ENCODE measurements at places on chromosomes 16 and 17.

DNA sequence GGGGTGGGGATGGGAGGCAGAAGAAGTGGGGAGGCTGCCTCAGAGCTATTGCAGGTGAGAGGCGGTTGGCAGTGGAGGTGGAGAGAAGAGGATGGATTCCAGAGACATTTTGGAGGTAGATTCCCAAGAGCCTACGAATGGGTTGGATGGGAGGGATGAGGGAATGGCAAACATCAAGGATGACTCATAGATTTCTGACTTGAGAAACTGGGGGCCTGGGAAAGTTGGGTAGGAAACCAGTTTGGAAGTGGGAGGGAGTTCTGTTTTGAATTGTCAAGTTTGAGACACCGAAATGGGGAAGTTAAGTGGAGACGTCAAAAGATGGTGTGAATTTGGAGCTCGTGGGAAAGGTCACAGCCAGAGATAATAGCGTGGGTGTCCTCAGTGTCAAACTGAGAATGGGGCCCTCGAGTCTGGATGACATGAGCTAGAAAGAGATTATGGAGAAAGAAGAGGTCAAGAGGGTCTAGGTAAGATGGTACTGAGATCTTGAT is 6.2 kb upstream of the CYLD start:
- DNase-seq, result no peak

GRCh38 chr16:66599726-66600125 is 4.8 kb upstream of the CMTM3 start:
- DNase-seq, result no peak

DNA sequence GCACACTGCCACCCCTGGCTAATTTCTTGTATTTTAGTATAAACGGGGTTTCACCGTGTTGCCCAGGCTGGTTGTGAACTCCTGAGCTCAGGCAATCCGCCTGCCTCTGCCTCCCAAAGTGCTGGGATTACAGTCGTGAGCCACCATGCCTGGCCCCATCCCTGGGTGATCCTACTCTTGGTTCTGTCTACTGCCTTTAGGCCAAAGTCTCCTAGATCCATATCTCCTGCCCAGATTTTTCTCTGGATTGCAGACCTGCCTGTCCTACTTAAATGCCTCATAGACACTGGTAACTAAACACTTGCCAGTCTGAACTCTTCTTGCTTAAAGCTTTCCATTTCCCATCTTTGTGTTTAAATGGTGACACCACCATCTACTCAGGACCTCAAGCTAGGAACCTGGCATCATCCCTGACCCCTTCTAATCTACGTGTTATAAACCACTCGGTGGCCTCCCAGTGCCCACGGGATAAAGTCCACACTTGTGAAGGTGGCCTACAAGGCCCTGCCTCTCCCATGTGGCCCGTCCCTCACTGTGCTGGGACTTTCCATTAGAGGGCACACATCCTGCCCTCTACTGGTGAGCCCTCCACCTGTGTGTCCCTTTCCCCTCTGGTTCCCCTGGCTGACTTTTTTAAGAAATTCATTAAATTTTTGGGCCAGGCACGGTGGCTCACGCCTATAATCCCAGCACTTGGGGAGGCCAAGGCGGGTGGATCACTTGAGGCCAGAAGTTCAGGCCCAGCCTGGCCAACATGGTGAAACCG is 51.1 kb downstream of the USP43 start:
- no peak for DNase-seq

GRCh38 chr16:28837672-28838557 is 8.2 kb downstream of the TUFM start:
- no peak for DNase-seq

DNA sequence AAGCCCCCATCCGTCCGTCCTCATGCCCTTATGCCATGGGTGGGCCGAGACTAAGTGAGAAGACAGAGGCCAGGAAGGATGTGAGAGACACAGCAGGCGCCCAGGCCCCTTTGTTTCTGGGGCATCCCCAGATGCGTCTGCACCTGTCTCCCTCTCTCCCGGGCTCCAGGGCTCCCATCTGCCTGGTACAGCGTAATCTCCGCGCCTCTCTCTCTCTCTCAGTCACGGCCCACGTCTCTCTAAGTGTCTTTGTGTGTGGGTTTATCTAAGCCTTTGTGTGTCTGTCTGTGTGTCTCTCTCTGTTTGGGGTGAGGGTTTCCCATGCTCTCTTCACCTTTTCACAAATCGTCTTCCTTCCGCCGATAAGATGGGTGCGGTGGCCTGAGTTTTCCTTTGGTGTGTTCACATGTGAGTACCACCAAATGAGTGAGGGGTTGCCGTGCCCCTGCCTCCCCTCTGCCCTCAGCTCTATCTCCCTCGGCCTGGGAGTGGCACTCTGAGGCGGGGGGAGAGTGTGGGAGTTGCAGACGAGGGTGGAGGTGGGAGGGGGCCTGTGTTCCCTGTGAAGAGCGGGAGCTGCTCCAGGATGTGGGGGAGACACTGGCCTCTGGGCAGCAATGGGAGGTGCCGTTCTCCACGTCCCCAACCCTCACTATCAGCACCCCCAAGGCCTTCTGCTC is 25.8 kb upstream of the ABCC3 start:
- DNase-seq, result no peak

- no peak for DNase-seq
Observed at GRCh38 chr16:84600343-84601229, 17.3 kb downstream of the COTL1 start.

DNA sequence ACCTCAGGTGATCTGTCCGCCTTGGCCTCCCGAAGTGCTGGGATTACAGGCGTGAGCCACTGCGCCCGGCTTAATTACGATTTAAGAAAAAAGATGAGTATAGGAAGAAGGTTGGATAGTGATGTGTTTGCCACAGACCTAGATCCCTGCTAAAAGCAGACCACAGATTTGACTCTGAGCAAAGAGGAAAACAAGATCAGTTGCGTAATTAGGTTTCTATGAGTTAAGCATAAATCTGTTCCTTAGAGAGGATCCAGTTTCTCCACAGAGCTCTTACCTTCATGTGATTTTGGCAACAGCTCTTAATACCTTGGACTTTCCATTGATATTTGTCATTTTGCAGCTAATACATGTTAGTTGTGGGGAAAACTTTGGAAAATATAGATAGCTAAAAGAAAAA is 31.1 kb downstream of the CDH1 start:
- no peak for DNase-seq

DNA sequence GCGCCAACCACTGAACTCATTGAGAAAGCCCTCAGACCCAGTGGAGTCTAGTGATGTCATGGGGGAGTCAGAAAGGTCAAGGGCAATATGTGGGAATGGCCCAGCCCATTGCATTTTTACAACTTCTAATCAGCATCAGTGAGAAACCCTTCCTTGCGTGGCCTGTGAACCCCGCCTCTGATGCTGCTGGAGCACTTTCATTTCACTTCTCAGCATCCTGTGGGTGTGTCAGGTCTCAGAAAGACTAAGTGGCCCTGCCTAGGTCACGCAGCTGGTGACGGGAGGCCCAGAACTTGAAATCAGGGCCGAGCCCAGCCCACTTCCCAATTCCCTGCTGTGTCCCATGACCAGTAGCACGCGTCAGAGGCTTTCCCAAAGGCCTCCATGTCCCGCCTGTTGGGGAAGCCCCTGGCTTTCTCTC is 6.1 kb downstream of the DNAI2 start:
- peak; percentile 34 for DNase-seq

GRCh38 chr16:11640987-11641817 is 27.1 kb upstream of the SNN start:
- no peak for DNase-seq

- no peak for DNase-seq
Observed at GRCh38 chr17:15955793-15956541, 11.0 kb downstream of the ADORA2B start.

GRCh38 chr16:78507576-78507975 is 408.1 kb downstream of the WWOX start:
- DNase-seq, result no peak

- peak; percentile 87 for DNase-seq
Observed at GRCh38 chr17:63774141-63774968, at the start of gene DDX42. TSS of gene DDX42 (plus strand) at chr17:63774170. CDS start at chr17:63787050, 12,880 bp downstream.

- no peak for DNase-seq
Observed at GRCh38 chr17:10894220-10894619, 56.3 kb upstream of the PIRT start.

DNA sequence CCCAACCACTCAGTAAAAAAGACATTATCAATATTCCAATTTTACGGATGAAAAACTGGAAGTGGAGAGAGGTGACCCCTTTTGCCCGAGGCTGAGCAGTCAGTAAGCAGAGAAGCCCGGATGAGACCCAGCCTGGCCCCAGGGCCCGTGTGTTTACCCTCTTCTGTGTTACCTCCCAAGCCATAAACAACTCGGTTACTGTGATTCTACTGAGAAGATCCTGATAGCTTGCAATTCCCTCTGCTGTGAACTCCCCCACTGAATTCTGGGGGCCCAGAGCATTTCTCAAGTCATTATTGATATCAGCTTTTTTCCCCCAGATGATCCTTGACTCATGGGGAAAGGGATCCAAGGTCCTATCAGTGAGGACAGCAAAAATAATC is 482.6 kb upstream of the ERCC4 start:
- no peak for DNase-seq

DNA sequence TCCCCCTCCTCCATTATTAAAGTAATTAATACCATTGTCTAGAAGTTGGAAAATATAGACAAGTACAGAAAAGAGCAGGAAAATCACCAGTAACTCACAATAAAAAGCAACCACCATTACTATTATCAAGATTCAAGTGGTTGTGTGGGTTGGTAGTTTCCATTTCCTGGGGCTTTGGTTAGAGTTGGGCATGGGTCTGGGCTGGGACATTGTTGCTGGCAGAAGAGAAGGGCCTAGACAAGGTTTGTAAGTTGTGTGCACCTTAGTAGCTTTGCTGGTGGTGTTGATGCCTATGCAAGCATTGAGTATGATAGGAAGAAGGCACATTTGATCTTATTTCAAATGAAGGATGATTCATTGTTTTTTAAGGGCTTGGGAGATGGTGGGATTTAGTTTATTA is 25.4 kb upstream of the NFATC3 start:
- no peak for DNase-seq

DNA sequence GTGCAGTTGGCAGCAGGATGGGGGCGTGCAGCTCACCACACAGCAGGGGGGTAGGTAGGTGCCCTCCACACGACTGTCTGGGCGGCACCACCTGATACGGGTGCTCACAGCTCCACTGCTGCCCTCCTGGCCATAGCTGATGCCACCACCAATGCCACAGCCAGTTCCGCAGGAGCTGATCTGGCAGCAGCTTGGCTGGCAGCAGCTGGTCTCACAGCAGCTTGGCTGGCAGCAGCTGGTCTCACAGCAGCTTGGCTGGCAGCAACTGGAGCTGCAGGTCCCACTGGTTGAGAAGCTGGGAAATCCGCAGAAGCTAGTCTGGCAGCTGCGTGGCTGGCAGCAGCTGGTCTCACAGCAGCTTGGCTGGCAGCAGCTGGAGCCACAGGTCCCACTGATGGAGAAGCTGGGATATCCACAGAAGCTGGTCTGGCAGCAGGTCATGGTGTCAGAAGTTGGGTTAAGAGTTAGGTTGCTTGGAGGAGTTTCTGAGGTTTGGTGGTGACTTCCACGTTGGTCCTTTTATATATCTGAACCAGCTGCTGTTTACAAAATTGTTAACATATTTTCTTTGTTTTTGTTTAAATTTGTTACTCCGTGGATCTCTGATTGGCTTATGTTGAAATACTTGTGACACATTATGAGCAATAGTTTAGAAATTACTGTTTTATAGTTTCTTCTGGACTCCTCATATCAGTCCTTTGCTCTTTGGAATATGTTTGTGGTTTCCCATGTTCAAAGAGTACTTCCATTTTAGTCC is at the start of gene KRTAP1-5:
Gene KRTAP1-5, minus strand, starts transcription at position 494 of the 757 bp plus-strand sequence. Its CDS starts 53 bp downstream, at position 441.
- DNase-seq, result no peak

DNA sequence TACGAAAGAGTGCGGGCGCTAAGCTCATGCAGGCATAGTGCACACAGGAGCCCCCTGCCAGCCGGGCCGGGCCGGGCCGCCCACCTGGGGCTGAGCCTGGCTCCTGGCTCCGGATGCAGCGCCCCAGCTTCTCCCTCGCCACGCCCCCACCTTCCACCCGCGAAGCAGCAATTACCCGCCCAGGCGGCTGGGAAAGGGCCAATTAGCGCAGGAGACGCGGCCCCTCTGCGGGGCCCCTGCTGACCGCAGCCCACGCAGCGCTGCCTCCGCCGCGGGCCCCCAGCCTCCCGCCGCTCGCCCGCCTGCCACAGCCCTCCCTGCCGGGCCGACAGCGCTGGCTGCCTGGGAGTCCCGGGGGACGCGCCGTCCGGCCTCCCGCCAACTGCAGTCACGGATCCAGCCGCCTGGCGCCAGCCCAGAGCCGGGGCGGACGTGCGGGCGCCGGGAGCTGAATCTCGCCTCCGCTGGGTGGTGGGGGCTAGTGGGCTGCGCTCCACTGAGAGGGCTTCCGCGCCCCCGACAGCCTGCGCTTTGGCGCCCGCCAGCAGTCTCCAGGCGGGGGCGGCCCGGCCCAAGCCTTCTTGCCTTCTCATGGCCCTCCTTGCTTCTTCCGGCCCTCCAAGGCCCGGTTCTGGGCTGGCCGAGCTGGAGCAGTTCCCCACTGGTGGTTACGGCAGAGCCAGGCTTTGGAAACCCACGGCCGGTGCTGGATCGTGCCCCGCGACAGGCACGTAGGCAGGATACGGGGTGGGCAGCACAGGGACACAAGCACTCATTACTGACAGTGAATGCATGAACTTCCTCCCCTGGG is 14.9 kb upstream of the CBFB start:
- peak; percentile 78 for DNase-seq

DNA sequence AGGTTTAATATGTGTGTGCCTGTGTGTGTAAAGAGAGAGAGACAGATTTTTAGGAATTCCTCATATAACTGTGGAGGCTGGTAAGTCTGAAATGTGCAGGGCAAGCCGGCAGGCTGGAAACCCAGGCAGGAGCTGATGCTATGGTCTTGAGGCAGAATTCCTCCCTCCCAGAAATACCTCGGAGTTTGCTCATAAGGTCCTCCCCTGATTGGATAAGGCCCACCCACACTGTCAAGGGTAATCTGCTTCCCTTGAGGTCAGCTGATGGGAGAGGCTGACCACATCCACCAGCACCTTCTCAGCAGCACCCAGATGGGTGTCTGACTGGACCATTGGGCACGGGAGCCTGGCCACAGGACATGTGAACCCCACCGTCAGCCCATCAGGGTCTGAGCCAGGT is 42.4 kb downstream of the C16orf95 start:
- DNase-seq, result no peak

- no peak for DNase-seq
Observed at GRCh38 chr17:6700948-6701307, 12.2 kb downstream of the SLC13A5 start.

DNA sequence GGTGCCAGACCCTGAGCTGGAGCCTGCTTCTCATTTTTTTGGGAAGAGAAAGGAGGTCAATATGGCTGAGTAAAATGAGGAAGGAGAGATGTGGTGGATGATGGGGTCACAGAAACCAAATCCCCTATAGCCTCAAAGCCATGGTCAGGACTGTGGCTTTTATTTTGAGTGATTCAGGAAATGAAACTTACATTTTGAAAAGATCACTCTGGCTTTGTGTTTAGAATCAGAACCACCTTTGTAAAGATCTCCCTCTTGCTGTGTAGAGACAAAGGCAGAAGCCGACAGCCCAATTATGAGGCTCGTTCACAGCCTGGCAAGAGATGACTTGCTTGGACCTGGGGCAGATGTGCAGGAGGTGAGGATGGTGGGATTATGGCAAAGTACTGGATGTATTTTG is 121.6 kb upstream of the ANKFN1 start:
- no peak for DNase-seq
